Activated naive CD8-positive, alpha-beta T cell treated with anti-CD3 and anti-CD28 coated beads, Interleukin-2, amount 50 U/mL, for 24 hours (primary cell): ENCODE measurements at places on chromosomes 4 and X.

DNA sequence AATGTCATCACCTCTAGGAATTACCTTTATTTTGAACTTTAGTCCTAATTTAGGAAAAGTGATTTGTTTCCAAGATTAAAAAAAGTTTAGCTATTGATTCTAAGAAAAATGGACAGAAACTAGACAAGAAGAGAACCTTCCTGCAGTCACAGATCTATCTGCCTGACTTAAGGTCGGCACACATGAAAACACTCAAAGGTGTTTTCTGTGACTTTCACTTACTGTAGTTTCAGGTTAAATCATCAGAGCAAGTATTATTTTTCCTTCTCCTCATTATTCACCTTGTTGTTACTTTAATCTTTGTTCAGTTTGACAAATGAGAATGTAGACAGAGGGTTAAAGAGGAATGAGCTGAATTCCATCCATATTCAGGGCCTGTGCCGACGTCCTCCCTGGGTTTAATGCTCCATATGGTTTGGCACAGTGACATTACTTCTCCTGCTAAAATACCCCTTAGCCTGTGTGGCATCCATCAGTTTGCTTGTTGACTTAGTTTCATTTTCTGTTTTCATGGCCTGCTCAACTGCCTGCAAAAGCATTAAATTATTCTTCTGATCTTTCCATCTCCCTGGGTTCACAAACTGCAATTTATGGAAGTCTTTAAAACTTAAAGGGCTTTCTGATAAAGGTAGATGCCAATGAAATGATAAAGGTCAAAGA lies 352.7 kb downstream of the NKX6-1 start:
- no peak for DNase-seq

DNA sequence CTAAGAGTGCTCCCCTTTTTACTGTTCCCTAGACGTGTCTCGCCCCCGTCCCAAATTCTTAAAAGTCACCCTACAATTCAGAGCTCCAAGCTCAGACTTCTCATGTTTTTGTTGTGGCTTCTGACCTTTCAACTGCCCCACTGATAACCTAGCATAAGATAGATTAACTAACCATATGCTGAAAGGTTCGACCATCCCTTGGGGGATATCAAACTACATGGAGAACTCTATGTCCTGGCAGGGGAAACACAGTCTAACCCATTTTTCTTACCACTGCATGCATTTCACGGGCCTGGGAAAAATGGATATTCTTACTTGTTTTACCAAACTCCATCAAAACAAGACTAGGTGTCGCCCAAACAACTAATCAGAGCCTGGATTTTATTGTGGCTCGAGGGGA lies 236.4 kb upstream of the MID1 start:
- DNase-seq: no peak

DNA sequence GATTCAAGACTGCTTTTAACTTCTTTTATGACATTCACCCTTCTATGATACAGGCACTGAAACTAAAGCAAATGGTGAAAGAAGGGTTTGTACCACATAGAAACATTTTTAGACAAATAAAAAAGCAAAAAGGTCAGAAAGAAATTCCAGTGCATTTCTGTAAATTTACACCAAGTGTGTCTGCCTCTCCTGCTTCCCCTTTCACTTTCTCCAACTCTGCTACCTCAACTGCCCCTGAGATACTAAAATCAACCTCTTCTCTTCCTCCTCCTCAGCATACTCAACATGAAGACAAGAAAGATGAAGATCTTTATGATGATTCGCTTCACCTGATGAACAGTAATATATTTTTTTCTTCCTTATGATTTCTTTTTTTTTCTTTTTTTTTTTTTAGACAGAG lies 187.9 kb downstream of the LRBA start:
- no peak for DNase-seq

GRCh38 chr4:120633810-120634209 lies 288.7 kb downstream of the PRDM5 start:
- DNase-seq: no peak

DNA sequence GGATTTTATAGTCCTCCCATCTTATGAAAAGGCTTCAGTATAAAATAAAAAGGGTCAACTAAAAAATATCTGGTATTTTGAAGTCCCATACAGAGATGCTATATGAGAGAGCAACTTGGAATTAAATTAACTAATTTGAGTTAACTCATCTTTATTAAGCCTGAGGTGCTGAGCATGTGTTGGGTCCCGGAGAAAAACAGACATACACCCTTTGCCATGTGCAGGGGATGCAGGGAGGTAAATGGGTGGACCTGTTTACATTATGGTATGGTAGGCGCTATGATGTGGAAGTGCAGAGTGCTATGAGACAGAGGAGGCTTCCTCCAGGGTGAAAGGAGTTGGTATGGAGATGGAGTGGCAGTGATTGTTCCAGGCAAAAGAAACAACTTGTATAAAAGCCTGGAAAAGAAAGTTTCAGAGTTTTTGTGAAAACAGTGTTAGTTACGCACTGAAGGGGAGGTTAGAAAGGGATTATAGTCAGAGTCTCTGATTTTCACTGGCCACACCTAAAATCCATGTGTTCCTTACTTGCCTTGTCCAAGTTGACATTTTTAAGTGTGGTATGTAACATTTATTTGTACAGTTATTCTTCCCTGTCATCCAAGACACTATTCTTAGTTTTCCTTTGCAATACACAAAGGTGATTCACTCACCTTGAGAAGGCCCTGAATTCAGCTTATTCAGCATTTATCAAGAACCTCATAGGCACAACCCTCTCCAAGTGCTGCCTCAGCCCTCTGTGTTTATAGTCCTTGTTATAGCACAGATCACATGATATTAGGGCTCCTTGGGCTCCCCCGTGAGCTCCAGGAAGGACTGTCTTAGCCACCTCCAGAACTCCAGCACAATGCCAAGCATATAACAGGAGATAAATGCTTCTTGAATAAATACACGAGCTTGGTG lies 152.0 kb downstream of the RASL11B start:
- no peak for DNase-seq

DNA sequence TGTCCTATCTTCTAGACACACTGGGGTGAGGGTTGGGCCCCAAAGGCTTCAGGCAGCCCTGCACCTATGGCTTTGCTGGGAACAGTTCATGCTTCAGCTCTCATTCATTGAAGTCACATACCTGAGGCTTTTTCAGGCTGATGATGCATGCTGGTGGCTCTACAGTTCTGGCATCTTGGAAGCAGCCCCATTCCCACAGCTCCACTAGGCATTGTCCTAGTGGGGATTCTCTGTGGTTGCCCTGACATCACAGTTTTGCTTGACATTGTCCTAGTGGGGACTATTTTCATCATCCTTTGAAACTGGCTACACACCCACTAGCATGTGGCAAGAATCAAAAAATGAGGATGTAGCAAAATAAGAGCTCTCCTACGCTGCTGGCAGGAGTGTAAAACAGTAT lies 37.7 kb upstream of the C4orf17 start:
- no peak for DNase-seq

DNA sequence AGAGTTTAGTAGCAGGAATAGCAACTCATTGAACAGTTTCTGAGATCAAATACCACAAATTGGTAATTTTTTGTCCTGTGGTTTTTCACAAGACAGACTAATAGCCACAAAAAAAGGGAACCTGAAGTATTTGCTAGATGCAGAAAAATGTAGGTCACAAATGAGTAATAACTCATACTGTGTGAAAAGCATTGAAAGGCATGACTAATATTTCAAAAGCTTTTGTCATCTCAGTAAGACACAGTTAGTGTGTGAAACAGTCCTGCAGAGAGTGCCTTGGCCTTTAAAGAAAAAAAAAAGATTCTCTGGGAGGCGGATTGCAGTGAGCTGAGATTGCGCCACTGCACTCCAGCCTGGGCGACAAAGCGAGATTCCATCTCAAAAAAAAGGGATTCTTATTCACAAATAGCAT lies 31.4 kb upstream of the SLC25A31 start:
- no peak for DNase-seq

GRCh38 chr4:168264903-168265302 lies 53.6 kb downstream of the DDX60 start:
- DNase-seq: no peak

DNA sequence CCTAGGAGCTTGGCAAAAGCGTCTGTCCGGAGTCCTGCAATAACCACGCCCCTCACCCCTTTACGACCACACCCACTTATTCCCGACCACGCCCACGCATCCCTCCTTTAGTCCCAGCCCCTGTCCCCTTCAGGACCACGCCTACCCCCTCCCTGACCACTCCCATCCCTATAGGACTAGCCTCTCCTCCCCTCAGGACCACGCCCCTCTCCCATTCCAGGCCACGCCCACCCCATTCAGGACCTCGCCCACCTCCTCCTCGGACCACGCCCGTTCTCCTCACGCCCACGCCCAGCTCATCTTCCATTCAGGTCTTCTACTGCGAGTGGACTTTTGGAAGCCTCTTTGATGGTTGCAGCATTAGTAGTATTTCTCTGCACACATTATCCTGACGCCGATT lies 131.2 kb upstream of the STX18 start:
- no peak for DNase-seq
